PC-9 (cell line): ENCODE measurements at places on chromosomes 13 and 19. TPM values are rescaled to one million over a fixed set of nuclear protein-coding genes. Genes with fewer than 3 reads are reported as not detected.
A peak's percentile ranks its signal among the peaks of the same experiment; 100 is the strongest.

DNA sequence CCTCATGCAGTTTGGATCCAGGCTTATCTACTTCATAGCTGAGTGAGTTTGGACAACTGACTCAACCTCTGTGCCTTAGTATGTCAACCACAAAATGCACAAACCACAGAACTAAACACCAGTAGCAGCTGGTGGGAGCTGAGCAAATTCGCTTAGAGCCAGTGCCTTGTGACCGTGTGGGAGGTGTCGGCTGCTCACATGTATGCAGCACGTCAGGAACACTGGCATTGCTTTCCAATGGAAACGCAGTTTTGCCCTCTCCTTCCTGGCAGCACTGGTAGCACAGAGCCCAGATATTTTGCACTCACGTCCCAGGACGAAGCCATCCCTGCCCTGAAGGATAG, 8.3 kb upstream of the NTN5 start:
- no peak overlapping the region for H3K27ac ChIP-seq
- no peak for DNase-seq
- peaks cover 49% of the 10 kb centered on the region for H3K4me1 ChIP-seq
- no peak overlapping the region for H3K4me3 ChIP-seq
- no peaks in the 10 kb centered on the region for H3K36me3 ChIP-seq

- DNase-seq = peak; percentile 94
Observed at GRCh38 chr19:37251308-37252229, 33.6 kb downstream of the ZNF383 start.

DNA sequence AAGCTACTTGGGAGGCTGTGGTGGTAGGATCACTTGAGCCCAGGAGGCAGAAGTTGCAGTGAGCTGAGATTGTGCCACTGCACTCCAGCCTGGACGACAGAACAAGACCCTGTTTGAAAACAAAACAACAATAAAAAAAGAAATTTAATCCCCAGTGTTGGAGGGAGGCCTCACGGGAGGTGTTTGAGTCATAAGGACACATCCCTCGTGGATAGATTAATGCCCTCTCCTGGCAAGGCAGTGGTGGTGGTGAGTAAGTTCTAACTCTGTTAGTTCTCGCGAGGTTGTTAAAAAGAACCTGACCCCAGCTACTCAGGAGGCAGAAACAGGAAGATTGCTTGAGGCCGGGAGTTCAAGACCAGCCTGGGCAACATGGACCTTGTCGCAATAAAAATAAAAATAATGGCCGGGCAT, 27.6 kb upstream of the SIN3B start:
- H3K27me3 ChIP-seq = no peaks in the 10 kb centered on the region
- no peaks in the 10 kb centered on the region for H3K4me1 ChIP-seq
- H3K36me3 ChIP-seq = no peaks in the 10 kb centered on the region
- H3K27ac ChIP-seq = no peak overlapping the region
- H3K4me3 ChIP-seq = no peak overlapping the region

- H3K27ac ChIP-seq = peak overlapping the region; percentile 98
- H3K36me3 ChIP-seq = no peaks in the 10 kb centered on the region
- peaks cover 33% of the 10 kb centered on the region for H3K4me1 ChIP-seq
Observed at GRCh38 chr13:36344173-36344572, 2.0 kb downstream of the SPART start.

DNA sequence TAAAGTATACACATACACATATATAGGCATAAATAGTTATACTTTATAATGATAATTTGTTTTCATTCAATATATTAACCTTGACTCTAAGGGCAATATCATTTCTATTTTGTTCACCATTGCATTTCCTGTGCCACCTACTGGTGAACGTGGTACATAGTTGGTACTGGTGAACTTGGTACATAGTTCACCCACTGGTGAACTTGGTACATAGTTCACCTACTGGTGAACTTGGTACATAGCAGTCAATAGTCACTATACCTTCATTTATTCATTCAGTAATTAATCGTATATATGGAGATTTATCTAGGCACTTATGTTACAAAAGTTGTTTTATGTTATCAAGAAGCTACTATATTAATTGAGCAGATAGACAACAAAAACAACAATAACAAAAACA, 172.6 kb upstream of the ATXN8OS start:
- H3K36me3 ChIP-seq = no peaks in the 10 kb centered on the region
- H3K4me3 ChIP-seq = no peak overlapping the region
- H3K27ac ChIP-seq = no peak overlapping the region
- H3K4me1 ChIP-seq = no peaks in the 10 kb centered on the region

GRCh38 chr13:44786756-44787155, 202.5 kb downstream of the NUFIP1 start:
- H3K4me1 ChIP-seq = no peaks in the 10 kb centered on the region
- no peaks in the 10 kb centered on the region for H3K36me3 ChIP-seq
- H3K27me3 ChIP-seq = no peaks in the 10 kb centered on the region
- DNase-seq = no peak

DNA sequence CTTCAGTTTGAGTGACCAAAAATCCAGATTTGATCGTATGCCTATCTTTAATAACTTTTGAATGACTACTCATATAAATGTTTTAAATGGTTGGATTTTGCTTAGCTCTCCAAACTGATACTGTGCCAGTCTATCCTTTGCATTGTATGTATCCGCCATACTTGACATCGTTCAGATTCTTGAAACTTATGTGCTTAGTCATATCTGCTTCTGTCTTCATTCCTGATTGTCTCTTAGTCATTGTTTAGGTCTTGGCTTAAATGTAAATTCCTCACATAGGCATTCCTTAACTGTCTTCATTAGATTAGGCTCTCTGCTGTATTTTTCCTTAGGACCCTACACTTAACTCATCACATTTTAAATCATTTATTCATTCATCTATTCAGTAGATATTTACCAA, 126.0 kb downstream of the PCCA start:
- H3K4me3 ChIP-seq = no peak overlapping the region
- 0 out of 2 replicates have a peak, but pooled peaks cover 5% of the 10 kb centered on the region for H3K36me3 ChIP-seq
- no peak for DNase-seq
- no peaks in the 10 kb centered on the region for H3K4me1 ChIP-seq
- no peaks in the 10 kb centered on the region for H3K27me3 ChIP-seq
- H3K27ac ChIP-seq = no peak overlapping the region

DNA sequence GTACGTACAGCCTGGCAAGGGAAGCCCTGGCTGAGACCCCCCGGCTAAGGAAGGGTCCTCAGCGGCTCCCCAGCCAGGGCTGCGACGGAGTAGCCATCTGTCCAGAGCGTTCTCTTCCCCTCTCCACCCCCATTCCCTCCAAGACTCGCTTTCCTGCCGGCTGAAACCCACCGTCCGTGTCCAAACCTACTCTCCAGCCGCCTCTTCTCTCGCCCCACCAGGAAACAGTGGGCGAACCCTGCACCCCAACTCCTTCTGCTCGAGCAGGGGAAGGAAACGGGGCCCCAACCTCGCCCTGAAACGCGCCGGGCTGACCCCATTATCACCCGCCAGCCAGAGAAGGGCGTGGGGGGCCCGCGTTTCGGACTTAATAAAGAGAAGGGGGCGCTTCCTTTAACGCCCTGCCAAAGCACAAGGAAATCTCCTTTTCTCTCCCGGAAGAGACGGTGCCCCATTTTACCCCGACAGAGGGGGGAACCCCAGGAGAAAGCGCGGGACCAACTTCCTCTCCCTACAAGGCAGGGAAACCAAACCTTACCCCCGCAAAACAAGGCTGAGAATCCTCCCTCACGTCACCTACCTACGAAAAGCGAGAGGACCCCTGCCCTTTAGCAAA, 2.5 kb downstream of the ZC3H4 start:
- DNase-seq = no peak
- no peaks in the 10 kb centered on the region for H3K27me3 ChIP-seq
- H3K27ac ChIP-seq = peak overlapping the region; percentile 98
- peaks cover 51% of the 10 kb centered on the region for H3K4me1 ChIP-seq
- H3K4me3 ChIP-seq = peak overlapping the region; percentile 71
- H3K36me3 ChIP-seq = peaks cover 19% of the 10 kb centered on the region

DNA sequence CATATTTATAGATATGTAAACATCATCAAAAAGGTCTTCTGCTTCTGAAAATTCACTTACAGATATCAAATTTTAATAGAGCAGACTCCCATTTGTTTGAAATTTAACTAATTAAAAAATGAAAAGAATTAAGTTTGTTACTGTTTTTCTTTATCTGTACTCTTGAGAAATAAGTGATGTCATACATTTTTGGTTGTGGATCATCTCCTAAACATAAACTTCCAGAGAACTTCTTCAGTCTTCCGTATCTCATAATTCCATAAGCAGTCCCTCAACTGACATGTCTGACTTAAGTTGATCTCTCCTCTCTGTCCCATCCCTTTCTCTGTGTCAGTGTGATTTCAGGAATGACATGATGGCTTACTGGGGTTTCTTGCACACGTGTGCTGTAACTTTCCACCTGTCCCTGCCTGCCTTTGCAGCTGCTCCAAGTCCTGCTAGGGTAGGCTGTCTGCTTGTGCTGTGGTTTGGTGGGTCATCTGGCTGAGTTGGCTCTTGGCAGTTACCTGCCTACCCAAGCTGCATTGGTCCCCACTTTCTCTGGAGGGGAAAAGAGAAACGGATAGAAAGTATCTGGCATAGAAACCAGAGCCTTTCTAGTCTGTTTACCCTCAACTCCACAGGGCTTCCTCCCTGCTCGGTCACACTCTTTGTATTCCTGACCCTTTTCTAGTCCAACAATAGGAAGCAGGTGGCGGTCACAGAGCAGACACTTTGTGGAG, 127.1 kb downstream of the GGACT start:
- no peak overlapping the region for H3K4me3 ChIP-seq
- H3K27ac ChIP-seq = no peak overlapping the region
- H3K36me3 ChIP-seq = no peaks in the 10 kb centered on the region
- H3K27me3 ChIP-seq = no peaks in the 10 kb centered on the region

DNA sequence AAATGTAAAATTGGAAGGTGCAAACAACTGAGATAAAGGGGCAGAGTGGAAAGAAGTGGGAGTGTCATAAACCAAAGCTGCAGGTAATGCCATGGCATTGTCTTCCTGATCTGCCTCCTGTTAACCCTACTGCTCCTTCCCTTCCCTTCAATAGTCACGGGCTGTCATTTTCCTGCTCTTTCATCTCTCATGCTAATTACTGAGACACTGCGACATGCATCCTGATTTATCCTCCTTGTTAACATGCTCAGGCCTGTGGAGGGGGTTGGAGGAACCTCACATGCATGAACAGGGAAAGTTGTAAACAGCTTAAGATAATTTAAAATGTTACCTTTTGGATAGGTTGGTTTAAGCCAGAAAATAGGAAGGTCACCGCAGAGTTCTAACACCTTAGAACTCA, 27.2 kb downstream of the CNMD start:
- H3K4me1 ChIP-seq = no peaks in the 10 kb centered on the region
- H3K36me3 ChIP-seq = no peaks in the 10 kb centered on the region
- DNase-seq = no peak
- peaks cover 47% of the 10 kb centered on the region for H3K27me3 ChIP-seq

DNA sequence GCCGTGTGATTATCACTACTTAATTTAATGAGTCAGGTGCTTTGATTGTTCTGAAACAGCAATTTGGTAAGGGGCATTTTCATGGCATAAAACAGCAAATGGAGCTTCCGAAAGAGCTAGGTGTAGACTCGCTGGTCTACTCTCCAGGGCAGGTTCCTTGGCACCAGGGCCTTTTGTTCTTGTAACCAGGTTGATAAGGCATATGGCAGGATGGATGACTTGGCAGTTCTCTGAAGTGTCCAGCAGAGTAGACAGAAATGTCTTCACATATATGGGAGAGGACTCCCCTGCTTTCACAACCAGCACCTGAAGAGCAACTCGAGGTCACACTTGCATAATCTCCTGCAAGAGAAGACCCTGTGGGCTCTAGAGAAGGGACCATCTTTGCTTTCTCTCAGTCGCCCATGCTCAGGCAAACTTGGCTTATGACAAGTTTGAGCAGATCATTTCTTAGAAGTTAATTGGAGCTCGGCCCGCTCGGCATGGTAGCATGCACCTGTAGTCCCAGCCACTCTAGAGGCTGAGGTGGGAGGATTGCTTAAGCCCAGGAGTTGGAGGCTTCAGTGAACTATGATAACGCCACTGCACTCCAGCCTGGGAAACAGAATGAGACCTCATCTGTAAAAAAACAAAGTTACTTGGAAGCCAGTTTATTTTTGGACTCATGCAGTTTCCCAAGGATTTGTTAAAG, 23.3 kb upstream of the WASF3 start:
- DNase-seq = no peak
- no peak overlapping the region for H3K27ac ChIP-seq
- no peak overlapping the region for H3K4me3 ChIP-seq
- peaks cover 36% of the 10 kb centered on the region for H3K27me3 ChIP-seq

DNA sequence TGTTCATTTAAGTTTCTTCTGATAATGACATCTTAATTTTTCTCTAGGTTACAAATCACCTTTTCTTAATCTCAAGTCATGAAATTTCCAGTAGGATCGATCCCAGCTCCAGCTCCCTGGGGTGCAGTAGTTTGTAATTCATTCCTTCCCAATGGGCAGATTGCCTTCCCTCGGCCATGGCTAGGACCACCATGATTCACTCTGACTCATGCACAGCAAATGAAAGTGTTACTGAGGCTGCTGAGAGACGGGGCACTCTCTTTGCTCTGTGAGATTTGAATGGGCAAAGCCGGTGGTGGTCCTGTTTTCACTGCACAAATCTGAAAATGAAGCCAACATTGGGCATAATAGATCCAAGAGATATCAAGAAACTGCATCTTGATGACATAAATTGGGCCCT, 202.8 kb upstream of the IRS2 start:
- no peaks in the 10 kb centered on the region for H3K4me1 ChIP-seq
- H3K4me3 ChIP-seq = no peak overlapping the region
- H3K27me3 ChIP-seq = no peaks in the 10 kb centered on the region

- no peak for DNase-seq
- H3K36me3 ChIP-seq = no peaks in the 10 kb centered on the region
- peaks cover 23% of the 10 kb centered on the region for H3K4me1 ChIP-seq
- H3K27ac ChIP-seq = no peak overlapping the region
- no peaks in the 10 kb centered on the region for H3K27me3 ChIP-seq
Observed at GRCh38 chr13:50587645-50588373, 255.7 kb downstream of the DLEU7 start.

DNA sequence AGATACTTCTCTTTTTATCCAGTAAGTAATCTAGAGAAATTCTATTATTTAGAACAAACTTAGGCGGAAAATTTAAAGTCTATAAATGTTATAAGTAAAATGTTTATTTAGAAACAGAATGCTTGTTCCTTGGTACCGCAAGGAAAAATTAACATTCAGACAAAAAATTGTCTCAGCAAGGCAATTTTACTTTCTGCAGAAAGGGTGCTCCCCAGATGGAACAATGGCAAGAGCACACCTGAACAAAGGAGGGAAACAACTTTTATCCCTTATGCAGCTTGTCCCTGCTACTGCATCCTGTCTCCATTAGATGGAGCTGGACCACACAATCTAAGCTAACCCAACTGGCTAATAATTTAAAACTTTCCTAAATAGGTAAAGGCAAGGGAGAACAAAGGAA, 6.5 kb upstream of the ZNF708 start:
- H3K27ac ChIP-seq = no peak overlapping the region
- no peaks in the 10 kb centered on the region for H3K27me3 ChIP-seq
- no peaks in the 10 kb centered on the region for H3K36me3 ChIP-seq
- no peaks in the 10 kb centered on the region for H3K4me1 ChIP-seq
- no peak for DNase-seq

- no peaks in the 10 kb centered on the region for H3K27me3 ChIP-seq
- no peak for DNase-seq
- no peaks in the 10 kb centered on the region for H3K36me3 ChIP-seq
- no peak overlapping the region for H3K4me3 ChIP-seq
Observed at GRCh38 chr13:59690857-59691500, 472.7 kb downstream of the DIAPH3 start.

LILRA1 gene
- not detected in 2 replicates for total RNA-seq

MAB21L1 gene
- total RNA-seq = not detected in 2 replicates

KLK15 gene
- total RNA-seq = not detected in 2 replicates

CIC gene
- 58.1 and 60.7 TPM in 2 replicates for total RNA-seq

ZNF285 gene
- total RNA-seq = 3.0 and 3.5 TPM in 2 replicates

MYO1F gene
- 0.53 and 1.3 TPM in 2 replicates for total RNA-seq
